ENCODE measurements at places on chromosomes 5 and 9.

- no peak for DNase-seq
Observed at GRCh38 chr5:125390326-125390725, 643.9 kb upstream of the ZNF608 start.

GRCh38 chr5:1461396-1461795 is 16.2 kb upstream of the SLC6A3 start:
- no peak for DNase-seq

DNA sequence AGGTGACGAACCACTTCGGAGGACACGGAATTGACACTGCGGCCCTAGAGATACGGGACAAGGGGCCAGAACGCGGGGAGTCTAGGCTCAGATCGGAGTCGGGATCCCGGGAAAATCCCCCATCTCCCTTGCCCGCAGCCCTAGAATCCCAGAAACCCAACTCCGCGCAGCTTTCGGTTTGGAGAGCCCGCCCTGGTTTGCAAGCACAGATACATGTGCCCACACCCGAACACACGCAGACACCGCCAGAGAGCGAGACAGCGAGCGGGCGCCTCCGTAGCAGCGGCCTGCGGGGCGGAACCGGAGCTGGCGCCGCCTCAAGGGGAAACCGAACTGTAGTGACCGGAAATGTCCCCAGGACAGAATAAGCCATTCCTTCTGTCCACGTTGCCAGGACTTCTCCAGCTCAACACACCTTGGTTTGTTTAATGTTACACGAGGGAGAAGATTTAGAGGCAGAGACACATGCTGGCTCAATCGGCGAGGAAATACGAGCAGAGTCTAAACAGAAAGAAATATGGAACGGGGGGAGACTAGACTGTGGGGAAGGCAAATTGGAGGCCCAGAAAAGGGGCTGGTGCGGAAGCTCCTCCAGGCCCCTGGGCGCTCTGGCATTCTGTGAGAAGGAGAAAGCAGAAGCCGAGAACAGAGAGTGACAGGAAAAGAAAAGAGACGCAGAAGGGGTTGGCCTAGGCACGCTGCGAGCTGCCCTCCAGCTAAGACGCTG is 2.9 kb upstream of the PAX5 start:
- DNase-seq = no peak

DNA sequence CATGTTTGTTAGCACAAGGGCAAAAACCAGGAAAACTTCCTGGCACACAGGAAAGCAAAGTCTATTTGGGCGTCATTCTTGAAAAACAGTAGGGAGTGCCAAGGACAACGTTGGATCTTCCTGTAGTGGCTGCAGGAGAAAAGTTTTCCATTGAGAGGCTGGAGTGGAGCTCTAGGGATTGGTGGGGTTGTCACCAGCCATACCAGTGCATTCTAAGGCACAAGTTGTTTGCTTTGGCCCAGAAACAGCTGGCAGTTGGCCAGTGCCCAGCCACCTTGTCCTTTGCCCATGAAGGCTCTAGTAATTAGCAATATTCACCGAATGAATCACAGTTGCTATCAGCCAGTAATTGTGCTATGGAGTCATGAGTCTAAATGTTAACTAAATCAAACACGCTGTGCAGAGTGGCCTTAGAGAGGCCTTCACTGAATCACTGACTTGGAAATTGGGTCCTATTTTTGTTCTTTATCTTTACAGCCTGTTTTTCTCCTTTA is 26.4 kb downstream of the TNFSF15 start:
- no peak for DNase-seq

DNA sequence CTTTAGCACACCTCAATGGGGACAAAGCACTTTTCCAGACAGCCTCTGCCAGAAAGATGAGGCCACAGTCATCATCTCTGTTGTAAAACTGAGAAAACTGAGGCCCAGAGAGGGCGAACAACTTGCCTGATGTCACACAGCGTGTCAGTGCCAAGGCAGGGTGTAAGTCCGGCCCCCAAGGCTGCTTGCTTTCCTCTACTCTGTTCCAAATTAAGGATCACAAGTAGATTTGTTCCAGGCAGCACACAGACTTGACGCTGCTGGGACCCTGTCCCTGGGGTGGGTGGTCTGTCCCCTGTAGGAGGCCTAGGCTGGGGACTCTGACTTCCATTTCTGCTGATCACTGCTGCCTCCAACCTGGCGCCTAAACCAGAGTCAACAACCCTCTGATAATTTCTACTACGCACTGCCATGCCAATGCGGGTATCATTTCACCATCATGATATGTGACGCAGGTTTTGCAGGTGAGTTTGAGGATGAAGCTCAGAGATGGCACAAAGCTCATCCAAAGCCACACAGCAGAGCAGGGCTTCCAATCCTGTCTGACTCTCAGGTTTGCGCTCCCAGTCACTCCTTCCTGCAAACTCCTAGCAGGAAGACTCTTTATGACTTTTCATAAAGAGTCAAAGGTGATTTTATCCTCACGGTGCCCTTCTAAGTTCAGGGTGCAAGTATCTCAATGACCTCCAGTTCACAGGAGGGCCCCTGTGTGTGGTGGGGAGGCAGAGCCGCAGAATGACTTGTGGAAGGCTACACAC is 13.5 kb upstream of the RALGDS start:
- no peak for DNase-seq

DNA sequence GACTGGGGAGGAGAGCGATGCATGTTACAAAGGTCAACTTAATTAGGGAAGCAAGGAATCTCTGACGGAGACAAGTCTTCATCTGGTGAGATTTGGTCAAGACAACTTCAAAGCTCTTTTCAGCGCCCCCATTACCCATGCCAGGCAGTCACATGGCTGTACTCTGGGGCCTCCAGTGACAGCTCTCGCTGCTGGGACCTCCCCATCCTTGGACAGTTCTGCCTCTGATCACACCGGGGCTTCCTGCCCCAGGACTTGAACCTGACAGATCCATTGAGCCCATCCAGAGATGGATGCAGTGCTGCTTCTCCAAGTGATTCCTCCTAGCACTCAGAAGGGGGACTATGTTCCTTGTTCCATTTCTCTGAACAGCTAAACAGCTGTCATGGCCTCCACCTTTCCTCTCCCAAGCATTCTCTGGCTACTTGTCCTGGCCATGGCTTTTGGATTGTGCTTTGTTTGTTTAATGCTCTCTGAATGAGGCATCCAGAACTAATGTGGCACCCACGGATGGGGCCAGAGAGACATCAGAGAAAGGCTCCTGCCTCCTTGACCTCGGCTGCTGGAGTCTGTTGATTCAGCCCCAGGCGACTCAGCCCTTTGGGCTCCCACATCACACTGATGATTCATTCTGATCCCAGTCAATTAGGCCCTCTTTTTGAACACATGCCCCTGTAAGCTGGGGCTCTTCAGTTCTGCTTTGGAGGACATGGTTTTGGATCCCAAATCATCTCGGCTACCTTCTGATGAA is 122.1 kb upstream of the ADAMTS16 start:
- no peak for DNase-seq

GRCh38 chr9:116558818-116559540 is 128.1 kb upstream of the TRIM32 start:
- DNase-seq = no peak

GRCh38 chr5:28580616-28581015 is 1542.2 kb upstream of the CDH9 start:
- DNase-seq = no peak

- DNase-seq = no peak
Observed at GRCh38 chr9:70566066-70566465, 151.6 kb upstream of the KLF9 start.

GRCh38 chr5:55593115-55593472 is 58.3 kb upstream of the PLPP1 start:
- no peak for DNase-seq
